ENCODE measurements at places on chromosomes 4 and X.

GRCh38 chrX:21975812-21976211 lies 35.3 kb downstream of the SMS start:
- DNase-seq: peak; percentile 78

DNA sequence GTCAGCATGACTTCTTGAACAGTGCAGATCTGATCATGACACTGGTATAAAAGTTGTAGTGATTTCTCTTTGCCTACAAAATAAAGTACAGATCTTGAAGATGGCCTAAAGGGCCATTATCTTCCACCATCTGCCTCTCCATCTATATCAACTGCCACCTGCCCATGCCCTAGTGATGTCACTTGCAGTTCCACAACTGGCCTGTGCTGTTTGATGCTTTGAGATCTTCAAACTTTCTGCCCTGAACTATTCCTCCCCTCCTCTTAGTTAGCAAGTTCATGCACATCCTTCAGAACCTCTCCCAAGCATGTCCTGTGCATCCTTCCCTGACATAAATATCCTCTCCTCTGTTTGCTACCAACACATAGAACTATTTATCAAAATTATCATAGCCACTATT lies 217.0 kb downstream of the SOWAHB start:
- DNase-seq: no peak

DNA sequence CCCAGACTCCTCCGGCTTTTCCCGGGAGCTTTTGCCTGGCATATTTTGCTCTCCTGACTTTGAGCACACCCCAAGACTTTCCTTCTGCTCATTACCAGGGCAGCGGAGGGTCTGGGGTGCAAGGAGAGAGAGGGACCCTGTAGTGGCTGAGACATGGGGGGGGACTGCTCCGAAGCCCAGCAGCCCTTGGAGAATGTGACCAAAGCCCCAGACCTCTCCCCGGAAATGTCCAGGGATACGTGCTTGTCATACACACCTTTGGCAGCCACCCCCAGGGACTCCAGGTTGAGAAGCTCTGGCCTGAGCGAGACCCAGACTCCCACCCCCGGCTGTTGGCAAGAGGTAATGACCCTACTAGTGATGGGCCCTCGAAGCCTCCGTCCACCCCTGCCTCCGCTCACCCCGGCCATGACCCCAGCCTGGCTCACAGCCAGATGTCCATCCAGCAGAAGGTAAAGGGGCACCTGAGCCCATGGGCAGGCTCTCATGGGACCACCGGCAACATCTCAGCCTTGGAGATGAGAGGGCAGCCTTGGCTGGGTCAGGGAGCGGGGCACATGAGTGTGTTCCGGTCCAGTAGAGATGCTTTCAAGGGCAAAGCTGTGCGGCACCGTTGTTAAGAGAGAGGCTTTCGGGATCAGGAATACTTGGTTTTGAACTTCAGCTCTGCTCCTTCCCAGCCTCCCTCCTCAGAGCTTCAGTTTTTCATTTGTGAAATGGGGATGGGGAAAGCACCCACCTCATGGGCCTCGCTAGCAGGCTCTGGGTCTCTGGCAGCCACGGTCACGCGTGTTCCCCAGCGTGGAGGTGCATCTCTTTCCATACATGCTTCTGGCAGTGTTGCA lies 2.0 kb downstream of the PSAPL1 start:
- DNase-seq: no peak

GRCh38 chrX:134936542-134936941 lies 54.2 kb upstream of the SMIM10 start:
- DNase-seq: peak; percentile 67

- peak; percentile 53 for DNase-seq
Observed at GRCh38 chr4:169566021-169566818, 46.2 kb downstream of the NEK1 start.

DNA sequence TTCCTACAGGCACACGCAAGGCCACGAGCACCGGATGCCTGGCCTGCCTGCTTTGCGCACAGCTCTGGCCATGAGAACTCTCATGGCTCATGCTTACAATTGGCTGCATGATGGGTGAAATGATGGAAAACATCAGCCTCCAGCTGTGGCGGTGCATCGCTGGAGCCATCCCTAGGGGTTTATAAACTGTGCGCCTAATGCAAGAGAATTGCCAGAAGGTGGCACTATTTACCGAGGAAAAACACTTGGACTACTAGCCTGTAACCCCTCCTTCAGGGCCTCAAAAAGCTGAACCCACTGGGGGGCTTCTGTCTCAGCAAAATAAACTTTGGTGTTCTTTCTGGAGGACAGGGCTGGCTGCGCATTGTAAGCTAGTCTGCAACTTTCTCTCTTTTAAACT lies 51.9 kb downstream of the PHKA2 start:
- DNase-seq: peak; percentile 14

- DNase-seq: peak; percentile 48
Observed at GRCh38 chr4:185512516-185512915, 22.8 kb downstream of the PDLIM3 start.

- DNase-seq: peak; percentile 30
Observed at GRCh38 chr4:2009651-2010233, 968 bp upstream of the NELFA start.

- DNase-seq: no peak
Observed at GRCh38 chrX:16144420-16144819, 21.1 kb downstream of the GRPR start.

- peak; percentile 98 for DNase-seq
Observed at GRCh38 chr4:128776794-128777216, 32.7 kb upstream of the JADE1 start.

DNA sequence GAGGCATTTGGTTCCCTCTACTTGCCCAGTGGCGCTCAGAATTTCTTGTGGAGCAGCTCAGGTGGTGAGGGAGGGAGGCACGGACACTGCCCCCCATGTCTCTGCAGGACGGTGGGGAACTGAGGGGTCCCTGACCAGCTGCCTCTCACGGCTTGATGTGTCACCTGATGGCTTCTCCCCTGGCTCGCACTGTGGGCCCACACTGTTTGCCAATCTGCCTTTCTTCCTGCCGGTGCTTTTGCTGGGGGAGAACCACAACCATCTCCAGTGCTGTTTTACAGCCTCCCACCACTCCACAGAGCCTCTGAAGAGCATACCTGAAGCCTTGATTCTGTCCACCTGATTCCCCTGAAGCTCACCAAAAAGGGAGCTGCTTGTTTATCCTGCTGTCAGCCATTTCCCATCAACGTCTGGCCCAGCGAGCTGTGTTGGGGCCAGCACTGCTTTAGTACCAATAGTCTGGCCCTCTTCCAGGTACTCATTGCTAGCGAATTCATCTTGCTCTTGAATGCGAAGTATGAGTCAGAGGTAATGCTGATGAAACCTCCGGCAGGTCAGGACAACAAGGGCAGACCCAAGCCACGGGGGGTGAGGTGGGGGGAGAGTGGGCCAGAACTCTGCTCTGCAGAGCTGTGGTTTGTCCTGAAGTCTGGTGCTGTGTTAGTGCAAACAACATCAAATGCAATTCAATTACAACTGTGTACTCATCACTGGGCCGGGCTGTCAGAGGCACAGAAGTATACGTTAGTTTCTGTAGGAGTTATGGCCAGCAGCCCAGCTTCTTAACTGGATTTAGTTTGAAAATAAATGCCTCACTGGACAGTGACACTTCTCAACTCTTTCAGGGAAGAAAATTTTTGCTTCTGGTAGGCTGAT lies 208.3 kb upstream of the JADE1 start:
- peak; percentile 98 for DNase-seq

- peak; percentile 57 for DNase-seq
Observed at GRCh38 chr4:40710484-40711254, 39.1 kb upstream of the NSUN7 start.

GRCh38 chr4:172996571-172997216 lies 171.9 kb upstream of the GALNT7 start:
- DNase-seq: peak; percentile 67

- DNase-seq: peak; percentile 42
Observed at GRCh38 chrX:10902001-10902400, 209.1 kb upstream of the HCCS start.

- DNase-seq: no peak
Observed at GRCh38 chr4:138451276-138451663, 209.1 kb upstream of the SLC7A11 start.

DNA sequence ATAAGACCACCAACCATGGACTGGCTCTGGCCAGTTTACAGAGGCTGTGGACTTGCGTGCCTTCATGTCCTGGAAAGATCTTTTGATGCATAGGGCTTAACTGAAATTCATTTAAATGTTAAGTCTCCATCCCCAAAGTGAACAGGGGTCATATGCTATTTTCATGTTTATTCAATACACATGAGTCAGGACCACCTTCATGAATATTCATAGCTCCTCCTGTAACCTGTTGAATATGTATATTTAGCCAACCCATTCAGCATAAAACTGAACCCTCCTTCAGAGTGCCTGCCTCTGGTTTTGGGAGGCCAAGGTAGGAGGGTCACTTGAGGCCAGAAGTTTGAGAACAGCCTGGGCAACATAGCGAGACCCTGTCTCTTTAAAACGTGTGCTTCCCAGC lies 7.1 kb downstream of the CTPS2 start:
- no peak for DNase-seq

DNA sequence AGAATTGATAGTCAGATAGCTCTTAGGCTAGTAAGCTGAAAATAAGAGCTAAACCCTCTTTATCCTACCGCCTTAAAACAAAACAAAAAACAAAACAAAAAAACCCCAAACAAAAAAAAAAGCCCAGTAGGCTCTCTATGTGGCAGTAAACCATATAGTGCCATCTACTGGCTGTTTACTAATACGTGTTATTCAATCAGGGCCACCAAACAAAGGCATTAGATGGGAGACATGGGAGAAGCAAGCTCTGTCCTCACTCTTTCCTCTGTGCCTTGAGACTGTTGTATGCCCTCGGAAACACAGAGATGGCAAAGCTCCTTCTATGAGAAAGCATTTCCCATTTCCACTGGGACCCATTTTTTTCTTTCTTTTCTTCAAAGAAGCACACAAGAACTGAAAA lies 148.8 kb upstream of the MID1 start:
- peak; percentile 42 for DNase-seq

DNA sequence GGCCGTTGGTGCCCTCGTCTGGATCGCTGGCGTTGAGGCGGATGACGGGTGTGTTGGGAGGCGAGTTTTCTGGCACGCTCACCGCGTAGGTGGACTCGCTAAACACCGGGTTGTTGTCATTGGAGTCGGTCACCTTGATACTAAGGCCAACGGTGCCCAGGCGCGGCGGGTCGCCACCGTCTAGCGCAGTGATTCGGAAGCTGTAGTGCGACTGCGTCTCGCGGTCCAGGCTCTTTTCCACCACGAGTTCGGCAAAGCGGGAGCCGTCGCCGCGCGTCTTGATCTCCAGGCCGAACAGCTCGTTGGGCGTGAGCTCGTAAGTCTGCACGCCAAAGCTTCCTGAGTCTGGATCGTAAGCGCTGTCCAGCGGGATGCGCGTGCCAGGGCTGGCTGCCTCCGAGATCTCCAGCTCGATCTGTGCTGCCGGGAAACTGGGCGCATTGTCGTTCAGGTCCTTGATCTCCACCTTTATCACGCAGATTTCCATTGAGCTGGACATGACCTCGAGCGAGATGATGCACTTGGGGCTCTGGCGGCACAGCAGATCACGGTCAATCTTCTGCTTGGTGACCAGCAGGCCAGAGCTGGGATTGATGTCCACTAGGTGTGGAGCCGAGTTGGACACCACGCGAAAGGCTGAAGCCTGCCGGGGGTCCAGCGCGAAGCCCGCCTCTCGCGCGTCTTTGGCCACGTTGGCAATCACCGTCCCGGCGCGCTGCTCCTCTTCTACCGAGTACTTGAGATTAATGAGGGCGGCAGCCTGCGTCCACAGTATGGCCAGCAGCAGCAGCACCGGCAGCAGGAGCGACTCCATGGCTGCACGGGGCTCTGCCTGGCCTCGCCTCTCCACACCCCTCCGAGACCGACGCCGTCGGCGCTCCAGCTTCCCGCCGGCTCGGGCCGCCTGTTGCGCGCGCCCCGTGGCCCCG lies 2.0 kb downstream of the PCDH19 start:
- no peak for DNase-seq

- no peak for DNase-seq
Observed at GRCh38 chr4:40482985-40483647, 146.5 kb downstream of the RBM47 start.

GRCh38 chrX:39381422-39381821 lies 580.2 kb downstream of the MID1IP1 start:
- no peak for DNase-seq

GRCh38 chr4:173319696-173320095 lies 14.5 kb downstream of the HMGB2 start:
- DNase-seq: peak; percentile 37

DNA sequence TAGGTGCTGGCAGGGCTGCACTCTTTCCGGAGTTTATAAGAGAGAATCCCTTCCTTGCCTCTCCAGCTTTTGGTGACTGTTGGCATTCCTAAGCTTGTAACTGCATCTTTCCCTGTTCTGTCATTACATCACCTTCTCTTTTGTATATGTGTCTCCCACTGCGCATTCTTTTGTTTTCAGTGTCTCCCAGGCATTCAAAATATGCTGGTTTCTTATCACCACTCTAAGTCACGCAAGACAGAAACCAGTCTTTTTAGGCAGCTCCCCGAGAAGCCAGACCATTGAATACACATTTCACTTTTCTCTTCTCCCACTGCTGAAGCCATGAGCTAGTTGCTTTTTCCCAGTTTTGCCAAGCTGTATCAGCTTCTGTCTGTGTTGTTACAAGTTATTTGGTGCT lies 71.0 kb downstream of the LAS1L start:
- no peak for DNase-seq

GRCh38 chrX:51853251-51853650 lies 40.2 kb upstream of the MAGED1 start:
- no peak for DNase-seq

- peak; percentile 45 for DNase-seq
Observed at GRCh38 chrX:100379388-100379986, 30.6 kb downstream of the PCDH19 start.

GRCh38 chr4:151486168-151486567 lies 77.2 kb downstream of the FHIP1A start:
- DNase-seq: peak; percentile 83

DNA sequence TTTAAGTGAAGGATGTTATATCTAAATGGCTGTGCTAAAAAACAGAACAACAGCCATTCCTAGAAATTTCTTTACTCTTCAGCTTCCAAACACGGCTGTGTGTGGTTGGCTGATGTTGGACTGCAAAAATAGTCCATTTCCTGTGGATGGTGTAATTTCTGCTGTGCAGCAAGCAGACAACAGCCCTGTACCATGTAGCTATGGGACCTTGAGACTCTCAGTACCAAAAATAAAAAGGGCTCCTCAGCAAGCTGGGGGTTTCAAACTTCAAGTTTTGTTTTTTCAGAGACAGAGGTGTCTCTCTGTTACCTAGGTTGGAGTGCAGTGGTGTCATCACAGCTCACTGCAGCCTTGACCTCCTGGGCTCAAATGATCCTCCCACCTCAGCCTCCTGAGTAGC lies 18.1 kb downstream of the CD40LG start:
- DNase-seq: no peak

GRCh38 chr4:75566911-75567310 lies 11.0 kb downstream of the ODAPH start:
- no peak for DNase-seq

Data from fibroblast of skin of right quadriceps (primary cell).